ENCODE measurements at places on chromosomes 7 and 10.

GRCh38 chr10:121595351-121595805 lies 2.9 kb downstream of the FGFR2 start:
- no peak for DNase-seq

DNA sequence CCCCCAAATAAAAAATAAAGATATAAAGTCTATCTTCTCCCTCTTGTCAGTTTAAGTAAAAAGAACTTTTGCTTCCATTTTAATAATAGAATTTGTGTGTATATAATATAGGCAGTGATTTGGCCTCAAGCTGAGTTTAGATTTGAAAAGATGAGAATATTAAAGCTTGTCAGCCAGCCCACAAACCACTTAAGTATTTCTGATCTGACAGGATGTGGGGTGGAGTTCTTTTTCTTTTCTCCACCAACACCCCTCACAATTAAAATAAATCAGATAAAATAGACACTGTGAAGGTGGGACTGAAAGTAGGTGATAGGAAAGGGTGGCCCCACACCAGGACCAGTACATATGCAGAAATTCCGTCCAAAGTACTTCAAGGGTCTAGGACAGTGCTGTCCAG lies 714.1 kb downstream of the AUTS2 start:
- DNase-seq: no peak

DNA sequence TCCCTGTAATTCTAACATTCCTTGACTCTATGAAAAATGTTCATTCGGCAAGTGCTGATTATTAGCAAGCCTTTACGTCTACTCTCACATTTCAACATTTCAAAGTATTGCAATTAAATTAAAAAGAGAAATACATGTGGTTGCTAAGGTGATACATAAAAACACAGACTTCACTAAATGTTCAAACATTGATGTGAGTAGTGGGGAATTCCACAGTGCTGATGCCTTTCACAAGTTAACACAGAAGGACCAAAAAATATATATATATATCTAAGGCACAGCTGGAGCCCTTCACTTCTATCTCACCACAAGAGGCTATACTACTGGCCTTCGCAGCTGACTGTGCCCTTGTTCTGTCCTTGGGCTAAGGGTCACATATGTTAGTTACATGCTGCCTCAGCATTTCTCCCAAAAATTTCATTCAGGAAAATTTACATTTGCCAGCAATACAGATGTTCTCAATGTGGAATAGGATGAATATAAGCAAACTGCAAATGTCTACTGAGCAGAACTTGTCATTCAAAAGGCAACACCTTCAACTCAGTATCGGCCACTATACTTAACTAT lies 13.9 kb downstream of the CTTNBP2 start:
- DNase-seq: no peak

DNA sequence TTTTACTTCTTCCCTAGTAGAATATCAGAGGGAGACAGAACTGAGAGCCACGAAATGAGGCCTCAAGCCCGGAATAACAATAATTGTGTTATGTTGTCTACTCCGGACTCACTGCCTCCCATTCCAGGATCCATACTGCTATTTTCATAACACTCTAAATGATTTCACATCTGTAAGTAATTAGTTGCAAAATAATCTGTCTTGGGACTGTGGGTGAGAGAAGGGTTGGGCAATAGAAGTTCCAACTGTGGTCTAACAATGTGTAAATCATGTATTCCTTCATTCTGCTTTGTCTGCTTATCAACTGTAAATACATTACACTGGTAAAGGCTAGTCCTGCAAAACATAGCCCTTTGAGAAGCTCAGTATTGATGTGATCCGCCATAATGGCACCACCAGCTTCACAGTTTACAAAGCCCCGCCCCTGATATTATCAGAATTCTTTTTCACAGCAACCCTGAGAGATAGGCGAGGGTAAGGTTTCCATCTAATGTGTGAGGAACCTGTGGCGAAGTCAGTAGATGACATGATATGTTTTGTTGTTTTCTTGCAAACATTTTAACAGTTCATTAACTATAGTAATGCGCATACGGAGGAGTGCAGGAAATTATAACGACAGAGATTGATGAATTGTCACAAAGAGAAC lies 265.7 kb upstream of the BMPER start:
- DNase-seq: peak; percentile 33

DNA sequence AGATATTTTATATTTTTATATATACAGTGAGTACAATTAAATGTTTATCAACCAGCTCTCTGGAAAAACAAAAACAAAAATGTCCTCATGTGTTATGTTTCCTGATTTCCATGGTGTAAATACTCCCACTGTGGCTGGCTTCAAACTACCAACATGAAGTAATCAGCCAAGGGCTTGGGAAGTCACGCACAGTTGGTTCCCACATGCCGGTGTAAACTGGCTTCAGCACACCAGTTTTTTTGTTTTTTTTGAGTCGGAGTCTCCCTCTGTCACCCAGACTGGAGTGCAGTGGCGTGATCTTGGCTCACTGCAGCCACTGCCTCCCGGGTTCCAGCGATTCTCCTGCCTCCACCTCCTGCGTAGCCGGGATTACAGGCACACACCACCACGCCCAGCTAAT lies 11.8 kb downstream of the OSBPL3 start:
- no peak for DNase-seq

DNA sequence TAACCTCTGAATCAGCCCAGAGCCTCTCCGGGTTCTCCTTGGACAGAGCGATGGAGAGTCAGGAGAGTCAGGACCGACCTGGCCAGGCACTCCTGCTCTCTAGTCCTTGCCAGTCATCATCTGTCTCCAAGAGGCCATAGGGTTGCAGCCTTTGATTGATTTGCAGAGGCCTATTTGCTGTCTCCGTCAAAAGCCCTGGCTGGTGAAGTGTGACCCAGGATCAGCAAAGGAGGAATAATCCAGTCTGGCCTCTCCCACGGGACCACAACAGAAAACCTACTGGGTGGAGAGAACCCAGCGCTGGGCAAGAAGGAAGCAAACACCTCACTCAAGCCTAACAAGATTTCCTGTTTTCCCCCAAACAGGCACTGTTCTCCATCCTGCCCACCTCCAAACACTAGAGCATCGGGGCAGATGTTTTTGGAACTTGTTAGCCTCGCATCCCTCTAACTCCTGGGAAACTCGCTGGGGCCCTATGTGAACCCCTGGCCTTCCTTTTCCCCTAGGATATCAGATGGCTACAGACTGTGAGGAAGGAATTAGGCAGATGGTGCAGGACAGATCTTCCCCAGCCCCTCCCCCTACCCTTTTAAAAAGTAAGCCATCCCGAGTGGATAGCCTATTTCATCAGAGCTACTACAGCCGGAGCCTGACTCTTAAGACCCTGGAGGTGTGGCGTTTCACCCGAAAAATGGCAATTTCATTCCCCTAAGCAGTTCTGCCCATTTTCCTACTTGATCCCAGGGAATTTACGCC lies 54.3 kb downstream of the PODXL start:
- no peak for DNase-seq

- DNase-seq: no peak
Measured at GRCh38 chr7:94088560-94088959, 84.4 kb upstream of the BET1 start.

DNA sequence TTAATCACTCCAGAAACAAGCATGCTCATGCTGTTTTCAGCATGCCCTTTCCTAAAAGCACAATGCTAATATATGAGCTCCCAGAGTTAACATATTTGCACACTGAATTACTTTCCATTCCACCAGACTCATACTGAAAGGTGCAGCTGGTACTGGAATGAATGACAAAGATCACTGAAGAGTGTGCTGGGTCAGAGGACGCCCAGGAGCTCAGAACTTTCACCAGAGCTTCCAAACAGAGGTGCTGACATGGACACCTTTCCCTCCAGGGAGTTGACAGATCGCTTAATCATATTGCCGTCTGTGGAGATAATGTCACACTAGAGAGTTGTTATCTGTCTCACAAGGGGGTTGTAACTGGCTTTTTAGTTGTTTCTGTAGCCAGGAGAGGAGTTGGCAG lies 292.9 kb downstream of the LHFPL3 start:
- DNase-seq: no peak

GRCh38 chr7:18144166-18144565 lies 116.5 kb upstream of the PRPS1L1 start:
- DNase-seq: no peak

DNA sequence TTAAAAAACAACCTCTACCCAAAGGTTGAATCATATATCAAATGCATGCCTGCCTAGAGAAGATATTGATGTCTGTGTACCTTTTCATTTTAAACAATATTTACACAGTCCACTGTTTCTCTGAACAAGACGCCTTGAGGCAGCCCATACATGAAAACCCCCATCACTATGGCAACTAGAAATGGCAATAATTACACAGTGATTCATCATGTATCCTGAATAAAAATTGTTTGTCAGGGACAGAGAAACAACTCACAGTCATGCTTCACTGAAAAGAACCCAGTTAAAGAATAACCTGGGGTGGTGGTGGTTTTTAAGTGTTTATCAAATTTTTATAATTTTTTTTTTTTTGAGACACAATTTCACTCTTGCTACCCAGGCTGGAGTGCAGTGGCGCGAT lies 19.7 kb downstream of the DNAJC12 start:
- no peak for DNase-seq

All from tibial nerve (tissue), 4 donors.